ENCODE measurements at places on chromosomes 12 and 14.

DNA sequence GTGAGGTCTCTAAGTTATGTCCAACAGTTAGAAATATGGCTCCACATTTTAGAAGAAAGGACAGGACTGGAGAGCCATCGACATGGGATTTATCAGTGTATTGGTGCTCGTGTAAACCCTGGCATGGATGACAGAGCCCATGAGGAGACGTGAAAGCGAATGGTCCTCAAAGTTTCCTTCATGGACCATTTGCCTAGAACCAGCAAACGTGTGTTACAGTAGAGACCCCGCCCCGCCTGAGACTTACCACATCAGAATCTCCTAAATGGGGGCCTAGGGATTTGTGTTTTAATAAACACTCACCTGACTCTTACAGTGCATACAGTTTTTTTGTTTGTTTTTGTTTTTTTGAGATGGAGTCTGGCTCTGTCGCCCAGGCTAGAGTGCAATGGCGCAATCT lies 12.2 kb downstream of the EVL start:
- DNase-seq: no peak

DNA sequence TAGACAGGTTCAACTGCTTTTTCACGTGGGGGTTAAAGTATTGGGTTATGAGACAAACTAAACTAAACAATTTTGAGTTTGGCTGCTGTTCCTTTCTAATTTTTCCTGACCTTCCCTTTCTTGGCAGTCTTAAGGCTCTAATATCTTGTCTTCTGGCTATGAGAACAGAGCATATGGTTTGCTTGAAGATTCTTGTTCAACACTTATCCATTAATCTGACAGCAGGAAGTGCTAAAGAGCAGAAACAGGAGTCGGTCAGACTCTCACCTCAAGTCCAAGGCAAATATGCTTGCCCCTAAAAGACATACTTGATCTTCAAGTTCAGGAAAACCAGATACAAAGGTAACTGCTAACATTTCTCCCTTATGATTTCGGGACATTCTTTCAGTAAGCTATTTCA lies 52.6 kb upstream of the KCNJ8 start:
- no peak for DNase-seq

GRCh38 chr12:116196752-116197718 lies 80.5 kb downstream of the MED13L start:
- no peak for DNase-seq

DNA sequence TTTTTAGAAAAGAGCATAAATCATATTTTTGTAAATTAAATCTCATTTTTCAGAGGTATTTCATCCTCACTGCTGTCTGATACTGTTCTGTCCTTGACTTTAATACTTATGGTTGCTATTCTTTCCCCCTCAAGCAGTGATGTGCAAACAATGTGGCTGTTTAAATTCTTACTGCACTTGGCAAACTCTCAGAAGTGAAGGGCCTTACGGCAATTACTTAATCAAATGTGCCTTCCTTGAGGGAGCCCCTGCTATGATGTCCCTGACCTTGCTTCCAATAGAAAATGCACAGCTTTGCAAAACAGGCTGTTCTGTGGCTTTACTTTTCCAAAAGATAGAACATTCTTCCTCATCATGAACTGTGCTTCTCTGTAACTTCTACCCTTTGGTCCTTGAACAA lies 35.2 kb downstream of the UBE3B start:
- no peak for DNase-seq

GRCh38 chr12:59583003-59583712 lies 12.7 kb upstream of the SLC16A7 start:
- no peak for DNase-seq

DNA sequence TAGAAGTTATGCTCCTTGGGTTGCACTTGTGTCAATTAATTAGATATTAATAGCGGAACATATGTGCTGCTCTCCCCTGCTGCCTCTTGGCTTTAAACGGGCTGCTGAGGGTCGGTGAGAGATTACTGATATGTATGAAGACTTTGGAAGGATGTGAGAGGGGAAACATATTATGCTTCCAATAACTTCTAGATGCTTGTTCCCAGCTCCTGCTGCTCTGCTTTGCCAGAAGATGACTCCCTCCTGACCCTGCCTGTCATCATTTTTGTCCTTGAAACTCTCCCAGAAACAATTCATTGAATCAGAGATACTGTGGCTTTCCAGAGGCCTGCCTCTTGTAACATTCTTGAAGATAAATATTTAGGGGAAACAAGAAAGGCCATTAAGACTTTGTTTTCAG lies 300.1 kb upstream of the STXBP6 start:
- no peak for DNase-seq

- DNase-seq: peak; percentile 55
These were observed 18.6 kb downstream of the HIF1A start for GRCh38 chr14:61713724-61714437.

DNA sequence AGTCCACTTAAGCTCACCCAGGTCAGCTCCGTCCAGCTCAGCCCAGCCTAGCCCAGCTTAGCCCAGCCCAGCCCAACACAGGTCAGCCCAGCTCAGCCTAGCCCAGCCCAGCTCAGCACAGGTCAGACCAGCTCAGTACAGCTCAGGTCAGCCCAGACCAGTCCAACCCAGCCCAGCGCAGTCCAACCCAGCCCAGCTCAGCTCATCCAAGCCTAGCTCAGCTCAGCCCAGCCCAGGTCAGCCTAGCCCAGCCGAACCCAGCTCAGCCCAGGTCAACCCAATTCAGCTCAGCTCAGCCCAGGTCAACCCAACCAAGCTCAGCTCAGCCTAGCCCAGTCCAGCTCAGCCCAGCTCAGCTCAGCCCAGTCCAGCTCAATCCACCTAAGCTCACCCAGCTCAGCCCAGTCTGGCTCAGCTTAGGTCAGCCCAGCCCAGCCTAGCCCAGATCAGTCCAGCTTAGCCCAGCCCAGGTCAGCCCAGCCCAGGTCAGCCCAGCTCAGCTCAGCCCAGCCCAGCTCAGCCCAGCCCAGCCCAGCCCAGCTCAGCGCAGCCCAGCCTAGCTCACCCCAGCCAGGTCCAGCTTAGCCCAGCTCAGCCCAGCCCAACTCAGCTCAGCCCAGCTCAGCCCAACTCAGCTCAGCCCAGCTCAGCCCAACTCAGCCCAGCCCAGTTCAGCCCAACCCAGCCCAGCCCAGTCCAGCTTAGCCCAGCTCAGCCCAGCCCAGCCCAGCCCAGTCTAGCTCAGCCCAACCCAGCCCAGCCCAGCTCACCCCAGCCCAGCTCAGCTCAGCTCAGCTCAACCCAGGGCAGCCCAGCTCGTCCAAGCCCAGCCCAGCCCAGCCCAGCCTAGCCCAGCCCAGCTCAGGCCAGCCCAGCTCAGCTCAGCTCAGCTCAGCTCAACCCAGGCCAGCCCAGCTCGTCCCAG lies 184.0 kb downstream of the TMEM121 start:
- DNase-seq: no peak

GRCh38 chr14:105146181-105146975 lies 22.2 kb downstream of the JAG2 start:
- DNase-seq: no peak

- DNase-seq: no peak
These were observed 412.5 kb upstream of the OR4E1 start for GRCh38 chr14:22086131-22086530.

DNA sequence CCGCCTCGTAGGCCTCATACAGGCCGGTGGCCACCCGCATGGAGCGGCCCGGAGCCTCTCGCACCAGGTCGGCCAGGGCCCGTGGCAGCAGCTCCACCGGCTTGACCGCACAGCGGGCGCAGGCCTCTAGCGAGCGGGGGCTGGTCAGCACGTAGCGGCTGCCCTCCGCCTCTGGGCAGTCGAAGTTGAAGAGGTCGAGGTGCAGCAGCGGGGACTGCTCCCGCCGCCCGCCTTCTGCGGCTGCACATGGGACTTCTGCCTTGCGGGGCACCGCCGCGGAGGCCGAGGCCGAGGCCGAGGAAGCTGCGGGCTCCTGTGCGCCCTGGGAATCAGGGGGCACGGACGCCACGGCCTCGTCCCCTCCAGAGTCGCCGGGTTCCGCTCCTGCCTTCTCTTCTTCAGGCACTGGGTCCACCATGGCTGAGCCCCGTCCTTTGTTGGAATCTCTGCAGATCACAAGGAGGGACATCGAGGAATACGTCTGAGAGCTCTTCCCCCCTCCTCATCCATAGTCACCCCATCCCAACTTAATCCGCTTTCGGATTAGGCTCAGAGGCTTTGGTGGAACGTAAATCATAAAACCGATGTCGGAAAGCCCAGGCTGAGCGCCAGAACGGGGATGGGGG lies 1.4 kb downstream of the CCDC177 start:
- no peak for DNase-seq

GRCh38 chr14:95662376-95663186 lies 23.6 kb upstream of the TCL1B start:
- no peak for DNase-seq

- DNase-seq: no peak
These were observed 1538.3 kb upstream of the SEL1L start for GRCh38 chr14:83071888-83072501.

- no peak for DNase-seq
These were observed 637.7 kb upstream of the TMEM132C start for GRCh38 chr12:127629066-127629820.

DNA sequence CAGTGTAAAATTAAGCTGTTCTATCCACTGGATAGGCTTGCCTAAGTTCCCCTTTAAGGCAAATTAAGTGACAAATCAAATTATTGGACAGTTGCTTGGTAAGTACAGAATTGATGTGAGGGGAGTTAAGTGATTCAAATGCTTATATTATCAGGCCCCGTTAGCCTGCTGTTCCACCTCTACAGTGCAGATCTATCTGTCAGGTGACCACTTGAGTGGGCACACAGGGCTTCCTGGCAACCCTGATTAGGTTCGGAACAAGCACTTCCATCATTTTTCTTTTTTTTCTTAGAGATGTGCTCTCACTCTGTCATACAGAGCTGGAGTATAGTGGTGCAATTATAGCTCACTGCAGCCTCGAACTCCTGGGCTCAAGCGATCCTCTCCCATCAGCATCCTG lies 453.8 kb downstream of the RAD51B start:
- no peak for DNase-seq

GRCh38 chr14:23123419-23123818 lies 4.4 kb upstream of the CEBPE start:
- peak; percentile 99 for DNase-seq

GRCh38 chr14:69693801-69694729 lies 72.9 kb upstream of the SRSF5 start:
- DNase-seq: no peak

DNA sequence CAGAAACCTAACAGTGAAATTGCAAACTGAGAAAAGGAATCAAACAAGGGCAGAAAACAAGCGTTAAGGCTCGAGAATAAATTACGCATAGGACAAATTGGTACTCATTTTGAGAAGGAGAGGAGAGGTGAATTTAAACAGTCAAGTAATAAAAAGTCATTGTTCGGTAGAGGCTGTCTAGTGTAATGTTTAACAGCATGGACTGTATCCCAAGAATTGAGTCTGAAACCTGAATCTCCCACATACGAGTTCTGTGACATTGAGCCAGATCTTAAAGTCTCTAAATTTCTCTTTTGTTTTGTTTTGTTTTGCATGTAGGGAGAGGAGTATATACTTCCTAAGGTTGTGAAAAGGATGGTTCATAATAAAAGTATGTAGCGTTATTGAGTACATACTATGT lies 216.5 kb upstream of the BTG1 start:
- no peak for DNase-seq

- DNase-seq: no peak
These were observed 13.0 kb downstream of the TMEM52B start for GRCh38 chr12:10191865-10192264.

DNA sequence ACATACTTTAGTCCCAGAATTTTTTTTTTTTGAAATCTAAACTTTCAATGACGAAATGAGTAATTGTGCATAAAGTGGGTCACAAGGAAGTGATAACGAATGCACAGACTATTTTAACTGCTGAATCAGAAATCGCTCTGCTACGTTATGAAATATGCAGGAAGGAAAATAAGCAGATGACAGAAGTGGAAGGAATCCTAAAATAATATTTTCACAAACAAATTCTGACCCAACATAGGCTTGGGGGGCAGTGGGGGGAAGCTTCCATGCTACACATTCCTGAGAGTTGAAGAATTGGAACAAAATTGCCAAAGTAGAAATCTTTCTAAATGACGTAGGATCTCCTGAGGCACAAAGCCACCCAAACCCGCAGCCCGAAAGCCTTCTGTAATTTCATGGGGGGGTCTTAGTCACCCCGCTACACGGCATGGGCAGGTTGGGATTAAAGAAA lies 89.6 kb downstream of the ARF6 start:
- no peak for DNase-seq

- no peak for DNase-seq
These were observed 239.7 kb downstream of the SNAPC1 start for GRCh38 chr14:62001963-62002362.

DNA sequence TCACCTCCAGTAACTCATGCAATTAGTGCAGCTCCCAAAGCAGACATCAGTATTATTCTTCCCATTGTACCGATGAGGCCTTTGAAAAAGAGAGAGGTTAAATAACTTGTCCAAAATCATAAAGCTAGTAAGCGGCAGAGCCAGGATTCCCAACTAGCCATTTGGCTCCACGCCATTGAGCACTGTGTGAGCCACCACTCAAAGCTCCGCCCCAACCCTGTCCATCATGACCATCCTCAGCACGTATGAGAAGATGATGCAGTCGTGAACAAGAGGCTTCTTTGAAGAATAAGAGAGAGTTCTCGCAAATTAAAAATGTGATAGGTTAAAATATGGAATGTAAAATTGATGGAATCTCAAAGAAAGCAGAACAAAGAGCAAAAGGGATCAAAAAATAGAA lies 14.6 kb downstream of the CLMN start:
- no peak for DNase-seq

GRCh38 chr12:123760267-123760938 lies 1.7 kb upstream of the DNAH10 start:
- no peak for DNase-seq

DNA sequence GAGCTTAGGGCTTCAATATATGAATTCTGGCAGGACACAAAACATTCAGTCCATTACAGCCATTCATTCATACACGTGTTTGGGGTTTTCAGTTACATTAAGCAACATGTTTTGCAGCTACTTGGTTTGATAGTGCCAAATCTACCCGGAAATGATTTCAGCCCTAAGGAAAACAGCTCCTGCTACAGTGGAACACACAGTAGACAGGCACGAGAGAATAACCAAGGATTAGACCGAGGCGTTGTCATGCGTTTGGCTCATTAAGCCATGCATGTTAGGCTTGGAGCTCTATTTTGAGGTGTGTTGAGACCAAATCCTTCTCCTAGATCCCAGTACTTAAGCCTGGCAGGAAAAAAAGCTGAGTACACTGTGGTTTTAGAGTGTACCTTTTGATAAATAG lies 177.4 kb downstream of the PRKCH start:
- peak; percentile 89 for DNase-seq

- no peak for DNase-seq
These were observed 213.4 kb downstream of the EGLN3 start for GRCh38 chr14:33737446-33737845.

DNA sequence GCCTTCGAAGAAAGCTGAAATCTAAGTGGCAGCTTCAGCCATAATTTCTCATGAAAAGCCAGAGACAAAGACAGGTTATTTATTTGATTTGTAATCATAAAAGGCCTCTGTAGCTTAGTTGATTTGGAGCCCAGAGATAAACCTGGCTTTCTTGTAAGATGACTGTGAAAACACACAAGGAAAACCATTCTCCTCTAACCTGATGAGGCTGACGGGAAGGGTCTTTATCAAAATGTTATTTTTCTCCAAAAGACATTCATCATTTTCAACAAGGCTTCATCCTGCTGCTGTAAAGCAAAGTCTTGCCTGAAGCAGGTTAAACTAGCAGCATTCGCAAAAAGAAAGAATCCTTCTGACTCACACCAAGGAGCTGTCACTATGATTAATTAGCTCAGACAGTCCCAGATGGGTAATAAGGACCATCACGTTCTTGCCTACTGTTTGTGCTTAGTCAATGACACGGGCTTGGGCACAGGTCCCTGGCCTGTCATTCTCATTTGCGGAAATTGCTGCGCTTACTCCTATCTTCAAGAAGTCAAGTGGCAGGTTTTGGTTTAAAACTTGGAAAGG lies 286.6 kb downstream of the C12orf75 start:
- DNase-seq: no peak
